NCI-H226 (cell line): ENCODE measurements at places on chromosomes 4 and X.

GRCh38 chr4:110501826-110502225 lies 25.9 kb downstream of the ENPEP start:
- peak; percentile 16 for DNase-seq

GRCh38 chrX:34559325-34559724 lies 97.8 kb downstream of the TMEM47 start:
- DNase-seq: no peak

GRCh38 chrX:104156630-104157529 lies at the start of gene SLC25A53:
SLC25A53 (minus strand) TSS chrX:104157009; CDS start chrX:104105257, 51,752 bp downstream.
- DNase-seq: peak; percentile 64

GRCh38 chr4:87038837-87039615 lies 104.2 kb downstream of the AFF1 start:
- peak; percentile 90 for DNase-seq

GRCh38 chr4:108838451-108838850 lies 75.6 kb upstream of the ETNPPL start:
- no peak for DNase-seq

- DNase-seq: no peak
Measured at GRCh38 chr4:177302371-177303100, 7.1 kb upstream of the NEIL3 start.

GRCh38 chr4:139843641-139844040 lies 178.0 kb downstream of the MGST2 start:
- DNase-seq: no peak

- no peak for DNase-seq
Measured at GRCh38 chr4:140807491-140808252, 51.5 kb upstream of the TBC1D9 start.

DNA sequence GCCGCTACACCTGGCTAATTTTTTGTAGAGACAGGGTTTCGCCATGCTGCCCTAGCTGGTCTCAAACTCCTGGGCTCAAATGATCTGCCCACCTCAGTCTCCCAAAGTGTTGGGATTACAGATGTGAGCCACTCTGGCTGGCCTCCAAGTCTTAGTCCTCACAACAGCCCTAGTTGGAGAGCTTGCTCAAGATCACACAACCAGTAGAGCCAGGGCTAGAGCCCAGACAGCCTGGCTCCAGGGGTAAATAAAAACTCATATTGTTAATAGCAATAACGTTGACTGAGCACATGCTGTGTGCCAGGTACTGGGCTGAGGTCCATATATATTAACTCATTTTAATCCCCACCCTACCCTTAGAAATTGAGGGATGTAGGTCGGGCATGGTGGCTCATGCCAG lies 7.3 kb upstream of the JAKMIP1 start:
- DNase-seq: no peak

DNA sequence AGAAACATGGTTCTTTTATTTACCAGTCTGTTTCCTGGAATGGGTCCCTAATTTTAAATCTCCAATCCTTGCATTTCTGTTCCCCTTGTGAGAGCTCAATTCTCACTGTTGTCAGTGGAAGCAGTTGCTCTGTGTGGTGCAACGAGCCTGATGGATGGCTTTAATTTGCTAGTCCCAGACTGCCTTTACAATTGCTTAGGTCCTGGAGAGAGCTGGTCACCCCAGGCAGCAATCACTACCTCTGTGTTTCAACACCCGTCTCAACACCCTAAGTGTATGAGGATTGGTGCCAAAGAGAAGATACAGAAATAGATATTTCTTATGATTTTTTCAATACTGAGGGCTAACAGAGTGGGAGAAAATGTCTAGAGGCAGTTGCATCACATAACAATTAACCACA lies 873.8 kb downstream of the GLUD2 start:
- no peak for DNase-seq

DNA sequence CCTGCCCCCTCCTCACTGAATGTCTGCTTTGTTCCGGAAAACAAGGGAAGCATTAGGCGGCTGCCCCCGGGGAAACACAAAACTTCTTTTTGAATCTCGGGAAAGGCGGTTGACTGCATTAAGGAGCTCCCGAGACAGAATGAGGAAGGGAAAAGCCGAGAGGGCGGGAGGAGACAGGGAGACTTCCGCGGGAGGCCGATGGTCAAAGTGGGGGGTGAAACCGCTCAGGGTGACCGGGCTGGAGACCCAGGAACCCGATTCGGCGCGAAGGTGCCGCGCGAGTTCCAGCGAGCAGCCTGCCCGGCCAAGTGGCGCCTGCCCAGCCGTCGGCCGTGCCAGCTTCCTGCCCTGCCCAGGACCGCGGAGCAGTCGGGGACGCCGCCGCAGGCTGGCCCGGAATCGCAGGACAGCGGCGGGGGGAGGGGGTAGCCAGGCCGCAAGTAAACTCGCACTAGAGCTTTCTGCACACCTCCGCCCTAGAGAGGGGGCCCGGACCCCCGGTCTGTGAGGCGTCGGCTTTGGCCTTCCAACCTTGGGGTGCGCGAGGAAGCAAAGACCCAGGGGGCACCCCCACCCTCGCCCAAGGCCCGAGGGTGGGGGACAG lies 55.1 kb upstream of the BCOR start:
- DNase-seq: peak; percentile 20

GRCh38 chr4:110188113-110188512 lies 10.3 kb downstream of the ELOVL6 start:
- DNase-seq: no peak

DNA sequence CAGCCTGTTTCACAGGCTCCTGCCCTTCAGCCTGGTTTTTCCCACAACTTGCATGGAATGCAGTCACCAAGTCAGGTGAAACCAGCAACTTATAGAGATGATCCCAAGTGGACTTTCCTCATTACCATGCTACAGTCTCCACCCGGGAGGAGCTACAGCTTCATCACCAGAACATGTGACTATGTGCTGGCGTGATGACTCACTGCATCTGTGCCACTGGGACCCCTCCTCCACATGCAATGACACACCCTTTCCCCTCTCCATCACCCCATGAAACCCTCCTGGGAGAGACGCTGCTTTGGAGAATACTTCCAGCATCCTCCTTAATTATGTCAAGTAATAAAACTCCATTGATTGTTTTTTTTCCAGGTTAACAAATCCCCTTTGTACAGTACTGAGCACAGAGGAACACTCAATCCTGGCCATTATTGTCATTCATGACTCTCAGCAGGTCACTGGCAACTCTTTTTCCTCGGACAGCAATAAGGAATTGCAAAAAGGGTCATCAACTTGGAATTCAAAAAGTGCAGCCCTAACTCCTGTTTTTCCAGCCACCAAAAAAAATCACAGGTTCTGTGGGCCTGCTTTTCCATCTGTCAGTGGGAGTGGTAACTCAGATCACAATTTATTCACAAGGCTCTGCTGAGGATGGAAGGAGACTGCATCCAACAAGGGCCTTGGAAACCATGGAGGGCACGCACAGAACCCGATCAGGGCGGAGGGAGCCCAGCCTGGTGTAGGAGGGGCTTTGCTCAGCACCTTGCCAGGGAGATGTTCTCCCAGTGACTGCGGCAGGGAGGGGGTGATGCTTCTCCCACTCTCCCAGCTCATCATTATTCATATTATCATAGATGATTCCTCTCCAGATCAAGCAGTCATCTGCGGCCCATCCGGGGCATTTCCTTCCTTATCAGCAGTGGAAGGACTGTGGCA lies 17.4 kb downstream of the QDPR start:
- peak; percentile 9 for DNase-seq

- DNase-seq: no peak
Measured at GRCh38 chr4:8779490-8779932, 92.1 kb downstream of the HMX1 start.

DNA sequence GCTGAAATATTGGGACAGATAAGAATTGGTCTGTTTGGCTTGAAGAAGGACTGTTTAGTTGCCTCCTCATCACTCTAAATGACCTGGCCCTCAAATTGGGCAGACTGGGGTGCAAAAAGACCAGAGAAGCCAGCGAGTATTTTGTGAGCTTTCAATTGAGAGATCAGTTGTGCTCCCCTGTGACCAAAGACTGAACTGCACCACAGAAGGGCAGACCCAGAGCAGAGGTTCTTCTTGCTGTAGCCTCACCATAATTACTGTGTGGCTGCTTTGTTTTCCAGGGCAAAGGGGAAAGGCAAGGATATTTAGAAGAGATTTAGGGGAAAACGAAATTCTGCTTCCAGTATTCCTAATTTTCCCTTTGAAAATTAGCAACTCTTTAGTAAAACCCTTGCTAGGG lies 104.0 kb upstream of the MBNL3 start:
- no peak for DNase-seq

DNA sequence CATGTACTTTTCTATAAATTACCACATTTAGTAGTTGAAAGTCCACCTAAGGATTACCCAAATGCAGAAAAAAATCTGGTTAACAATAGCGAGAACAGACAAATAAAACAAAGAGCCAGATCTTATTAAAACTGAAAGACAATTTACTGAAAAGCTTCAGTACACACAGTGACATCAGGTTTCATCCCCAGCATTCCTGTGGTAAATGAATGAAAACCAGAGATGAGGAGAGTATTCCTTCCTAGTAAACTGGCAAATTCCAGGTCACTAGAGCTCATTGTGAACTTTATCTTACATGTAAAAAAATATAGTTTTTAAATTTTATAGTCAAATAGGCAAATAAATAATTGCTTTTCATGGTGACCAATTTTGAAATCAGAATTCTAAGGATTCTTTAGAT lies 1290.5 kb downstream of the ADGRL3 start:
- peak; percentile 20 for DNase-seq

DNA sequence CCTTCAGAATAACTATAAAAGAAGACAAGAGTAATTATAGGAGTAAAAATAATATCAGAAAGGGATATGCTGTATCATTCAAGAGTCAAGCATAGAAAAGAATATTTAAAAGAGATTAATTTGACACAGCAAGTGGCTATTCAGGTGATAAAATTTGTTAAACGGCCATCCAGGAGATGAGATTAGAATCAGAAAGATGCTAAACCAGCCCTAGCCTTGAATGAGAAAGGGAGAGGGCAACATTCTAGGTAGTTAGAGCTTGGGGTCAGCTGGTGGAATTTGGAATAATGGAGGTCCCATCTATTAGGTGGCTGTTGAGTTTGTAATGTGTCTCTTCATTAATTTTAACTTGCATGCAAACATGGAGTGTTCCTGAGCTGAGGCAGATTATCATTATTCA lies 350.5 kb upstream of the PABPC4L start:
- DNase-seq: no peak

DNA sequence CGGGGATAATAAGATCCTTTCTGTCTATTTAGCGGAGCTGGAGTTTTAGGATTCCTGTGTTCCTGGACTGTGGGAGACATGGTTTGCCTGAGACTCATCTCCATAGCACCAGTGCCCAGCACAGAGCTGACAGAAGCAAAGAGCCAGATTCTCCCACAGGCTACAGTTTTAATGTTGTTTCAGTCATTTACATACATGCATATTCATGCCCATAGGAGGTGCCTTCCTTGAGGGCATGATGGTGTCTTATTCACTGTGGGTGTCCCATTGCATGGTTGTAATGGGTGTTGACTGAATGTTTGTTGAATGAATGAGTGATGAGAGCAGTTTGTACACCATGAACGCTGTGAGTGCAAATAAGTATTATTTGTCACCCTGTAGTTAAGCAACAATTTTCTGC lies 260.6 kb downstream of the EVC2 start:
- DNase-seq: no peak

GRCh38 chrX:47172549-47172948 lies 21.1 kb upstream of the UBA1 start:
- DNase-seq: no peak

DNA sequence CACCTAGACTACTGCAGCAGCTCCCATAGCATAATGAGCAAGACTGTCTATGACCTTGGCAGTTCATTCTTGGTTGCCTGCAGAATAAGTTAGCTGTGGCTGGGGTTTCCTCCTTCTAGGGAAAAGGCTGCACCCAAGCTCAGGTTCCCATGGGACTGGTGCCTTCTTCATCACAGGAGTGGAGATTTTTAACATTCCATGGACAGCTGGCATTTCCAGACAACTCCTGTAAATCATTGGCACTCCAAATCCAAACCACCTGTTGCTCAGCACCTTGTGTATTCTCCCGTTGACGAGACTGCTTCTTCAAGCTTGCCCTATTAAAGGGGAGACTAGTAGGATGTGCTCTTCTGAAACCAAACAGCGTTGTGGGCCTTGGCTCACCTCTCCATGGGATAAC lies 7.8 kb upstream of the NUP54 start:
- no peak for DNase-seq

DNA sequence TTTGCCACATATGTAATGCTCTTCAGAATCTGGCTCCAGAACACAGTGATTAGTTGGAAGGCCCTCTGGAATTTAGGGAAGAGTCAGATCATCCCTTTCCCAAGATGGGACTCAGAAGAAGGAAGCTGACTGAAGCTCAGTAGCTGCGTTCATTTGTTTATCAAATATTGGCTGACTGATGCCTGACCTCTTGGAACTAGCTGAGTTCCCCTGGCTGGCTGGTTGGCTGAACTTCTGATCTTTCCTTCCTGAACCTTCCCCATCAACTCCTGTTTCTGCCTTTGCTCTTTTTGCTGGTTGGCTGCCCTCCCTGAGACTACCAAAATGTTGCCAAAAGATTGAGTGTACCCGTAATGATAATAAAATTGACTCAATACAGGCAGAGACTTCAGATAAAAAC lies 866.5 kb upstream of the INTU start:
- DNase-seq: no peak

DNA sequence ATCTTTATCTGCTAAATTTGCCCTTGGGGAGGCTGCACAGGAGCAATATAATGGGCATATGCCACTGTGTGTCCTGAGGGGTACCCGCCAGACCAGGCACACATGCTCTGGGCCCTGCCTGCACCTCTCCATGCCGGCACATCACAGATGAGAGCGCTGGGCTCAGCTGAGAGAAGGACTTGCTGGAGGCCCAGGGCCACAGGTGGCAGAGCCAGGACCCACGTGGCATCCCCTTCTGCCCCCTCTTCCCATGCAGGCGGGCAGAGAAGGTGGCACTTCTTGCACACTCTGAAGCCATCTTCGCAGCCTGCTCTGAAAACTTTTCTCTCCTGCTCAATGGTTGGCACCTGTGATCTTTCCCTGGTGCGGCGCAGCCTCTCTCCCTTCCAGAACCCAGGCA lies 20.1 kb downstream of the CPZ start:
- no peak for DNase-seq

- DNase-seq: no peak
Measured at GRCh38 chr4:150482581-150482980, 99.4 kb upstream of the MAB21L2 start.

GRCh38 chrX:57155171-57155570 lies 18.0 kb upstream of the SPIN2A start:
- DNase-seq: peak; percentile 44

- no peak for DNase-seq
Measured at GRCh38 chr4:13095722-13096121, 388.4 kb downstream of the RAB28 start.

DNA sequence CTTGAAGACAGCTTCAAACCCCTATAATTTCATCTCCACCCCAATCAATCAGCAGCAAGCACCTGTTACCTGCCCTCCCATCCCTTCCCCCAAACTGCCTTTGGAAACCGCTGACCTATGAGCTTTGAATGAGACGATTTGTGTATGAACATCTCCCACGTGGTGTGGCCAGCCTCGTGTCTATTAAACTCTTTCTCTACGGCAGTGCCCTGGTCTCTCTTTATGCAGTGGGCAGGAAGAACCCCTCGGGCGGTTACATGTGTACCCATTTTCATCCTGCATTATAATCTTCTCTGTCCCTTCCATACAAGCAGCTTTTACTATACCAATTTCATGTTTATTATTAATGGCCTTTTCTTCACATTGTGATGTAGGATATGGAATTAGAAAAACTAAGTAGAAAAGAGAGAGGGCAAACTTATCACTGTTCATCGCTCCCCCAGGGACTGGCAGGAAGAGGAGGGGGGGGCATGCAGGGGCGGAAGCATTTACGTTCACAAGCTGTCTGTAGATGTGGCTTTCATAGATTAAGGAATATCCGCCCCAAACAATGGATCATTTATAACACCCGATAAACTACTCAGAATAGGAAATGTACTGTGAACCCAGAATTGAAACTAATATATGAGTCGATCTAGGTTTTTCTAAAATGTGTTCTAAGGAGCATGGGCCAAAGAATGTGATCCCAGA lies 95.5 kb upstream of the ZNF518B start:
- DNase-seq: no peak
